Activated T-cell treated with anti-CD3 and anti-CD28 coated beads for 48 hours (primary cell): ENCODE measurements at places on chromosomes 2 and 18.

DNA sequence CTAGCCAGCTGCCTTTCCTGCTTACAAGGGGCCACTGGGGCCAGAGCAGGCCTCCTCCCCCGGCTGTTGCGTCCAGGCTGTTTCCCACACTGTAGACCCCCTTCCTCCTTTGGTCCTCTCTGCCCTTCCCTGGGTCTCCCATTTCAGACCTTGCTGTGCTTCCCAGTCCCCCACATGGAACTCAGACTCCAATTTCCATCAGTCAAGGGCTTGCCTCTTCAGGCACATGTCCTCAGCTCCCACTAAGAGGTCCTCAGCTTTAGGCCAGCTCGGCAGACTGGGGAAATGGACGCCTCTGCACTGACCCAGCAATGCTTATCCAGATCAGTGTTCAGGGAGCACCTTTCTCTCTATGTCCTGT, 98.0 kb upstream of the BZW1 start:
- DNase-seq, result peak; percentile 23

DNA sequence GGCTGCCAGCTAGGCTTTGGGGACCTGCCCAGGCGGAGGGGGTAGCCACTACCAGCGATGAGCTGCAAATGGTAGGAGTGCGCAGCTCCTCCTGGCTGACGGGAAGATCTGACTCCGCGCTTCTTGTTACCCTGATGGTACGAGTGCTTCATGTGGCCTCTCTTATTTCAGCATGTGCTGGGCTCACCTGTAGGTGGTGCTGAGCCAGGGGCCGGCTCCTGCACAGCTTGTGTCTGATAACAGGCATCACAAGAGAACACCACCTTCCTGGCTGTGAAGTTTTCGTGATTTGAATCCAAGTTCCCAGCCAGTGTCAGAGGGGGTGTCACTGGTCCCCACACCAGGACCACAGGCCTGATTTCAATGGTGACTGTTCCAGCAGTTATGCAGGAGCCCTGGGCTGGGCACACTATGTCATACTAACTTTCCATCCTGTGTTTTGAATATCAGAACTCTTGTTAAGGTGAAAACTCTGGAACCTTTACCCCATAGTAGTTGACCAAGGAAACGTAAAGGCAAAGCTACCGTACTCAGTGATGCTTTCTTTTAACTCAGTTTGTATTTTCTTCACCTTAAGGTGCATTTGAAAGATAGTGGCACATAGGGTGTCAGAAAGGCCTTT, 28.0 kb downstream of the APCDD1 start:
- DNase-seq, result no peak

DNA sequence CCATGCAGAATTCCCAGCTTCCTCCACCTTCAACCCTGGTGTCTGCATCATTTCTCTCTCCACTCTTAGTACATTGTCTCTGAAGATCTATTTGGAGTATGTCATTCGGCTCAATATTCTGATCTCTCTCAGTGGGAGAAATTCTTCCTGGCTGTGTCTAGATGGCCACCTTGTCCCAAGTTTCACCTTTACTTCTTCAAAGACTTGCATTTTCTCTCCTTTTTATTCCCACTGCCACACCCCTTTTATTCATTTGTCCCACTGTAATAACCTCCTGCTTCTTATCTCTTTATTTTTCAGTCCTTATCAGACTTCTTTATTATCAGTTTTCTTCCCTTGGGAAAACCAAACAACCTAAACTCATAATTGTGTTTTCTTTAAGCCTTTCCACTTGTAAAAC, 54.3 kb upstream of the CERS6 start:
- no peak for DNase-seq

DNA sequence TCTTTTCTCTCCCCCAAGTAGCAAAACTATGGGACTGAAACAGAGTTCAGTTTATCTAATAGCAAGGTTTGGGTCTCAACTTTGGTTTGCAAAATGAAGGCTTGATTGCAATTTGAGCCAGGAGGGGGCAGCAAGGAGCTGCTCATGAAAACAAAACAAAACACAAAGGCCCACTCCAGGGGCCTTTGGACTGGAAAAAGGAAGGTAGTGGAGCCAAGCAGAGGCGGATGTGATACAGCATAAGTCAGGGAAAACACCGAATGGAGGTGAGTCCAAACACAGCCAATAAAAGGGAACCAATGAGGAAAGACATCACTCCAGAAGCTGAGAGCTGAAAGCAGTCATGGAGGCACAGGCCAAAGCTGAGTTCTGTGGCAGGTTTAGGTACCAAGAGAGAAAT, 799.7 kb upstream of the ACVR2A start:
- peak; percentile 23 for DNase-seq

DNA sequence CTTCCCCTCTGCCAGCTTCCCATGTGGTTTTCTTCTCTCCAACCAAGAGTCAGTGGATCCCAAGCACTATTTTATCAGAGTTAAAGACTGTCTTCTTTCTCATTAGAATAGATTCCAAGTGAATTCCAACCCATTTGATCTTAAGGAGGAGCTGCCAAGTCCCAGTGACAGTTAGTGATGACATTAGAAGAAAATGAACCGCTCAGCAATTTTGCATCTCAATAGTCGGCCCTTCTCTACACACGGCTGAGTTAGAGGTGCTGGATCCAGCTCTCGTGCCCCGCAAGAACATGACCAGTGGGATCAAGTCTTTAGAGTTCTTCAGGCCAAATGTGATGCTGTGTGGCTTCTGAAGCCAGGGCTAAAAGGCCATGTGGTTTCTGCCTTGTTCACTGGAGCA, 132.6 kb downstream of the SH3BP4 start:
- DNase-seq, result no peak

GRCh38 chr2:163264341-163264740, 425.8 kb upstream of the KCNH7 start:
- no peak for DNase-seq

- no peak for DNase-seq
These were observed 706.1 kb upstream of the HS6ST1 start for GRCh38 chr2:129024796-129025195.

DNA sequence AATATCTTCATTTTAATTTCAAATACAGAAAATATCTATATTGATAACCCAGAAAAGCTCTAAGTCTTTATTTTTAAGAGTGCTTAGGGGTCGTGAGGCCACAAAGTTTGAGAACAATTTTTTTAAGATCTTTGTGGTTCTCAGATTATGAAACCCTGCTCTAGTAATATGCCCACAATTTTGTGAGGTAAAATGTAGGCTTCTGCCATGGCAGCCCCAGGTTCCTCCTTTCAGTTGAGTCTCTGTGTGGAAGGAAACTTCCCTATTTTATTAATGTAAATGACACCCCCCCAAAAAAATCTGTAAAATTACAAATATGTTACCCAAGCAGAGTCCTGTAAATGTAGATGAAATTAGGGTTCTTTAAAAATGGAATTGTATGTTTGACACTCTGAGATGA, 600.5 kb downstream of the SATB2 start:
- DNase-seq, result no peak

GRCh38 chr2:144471305-144472045, 48.4 kb downstream of the ZEB2 start:
- no peak for DNase-seq

DNA sequence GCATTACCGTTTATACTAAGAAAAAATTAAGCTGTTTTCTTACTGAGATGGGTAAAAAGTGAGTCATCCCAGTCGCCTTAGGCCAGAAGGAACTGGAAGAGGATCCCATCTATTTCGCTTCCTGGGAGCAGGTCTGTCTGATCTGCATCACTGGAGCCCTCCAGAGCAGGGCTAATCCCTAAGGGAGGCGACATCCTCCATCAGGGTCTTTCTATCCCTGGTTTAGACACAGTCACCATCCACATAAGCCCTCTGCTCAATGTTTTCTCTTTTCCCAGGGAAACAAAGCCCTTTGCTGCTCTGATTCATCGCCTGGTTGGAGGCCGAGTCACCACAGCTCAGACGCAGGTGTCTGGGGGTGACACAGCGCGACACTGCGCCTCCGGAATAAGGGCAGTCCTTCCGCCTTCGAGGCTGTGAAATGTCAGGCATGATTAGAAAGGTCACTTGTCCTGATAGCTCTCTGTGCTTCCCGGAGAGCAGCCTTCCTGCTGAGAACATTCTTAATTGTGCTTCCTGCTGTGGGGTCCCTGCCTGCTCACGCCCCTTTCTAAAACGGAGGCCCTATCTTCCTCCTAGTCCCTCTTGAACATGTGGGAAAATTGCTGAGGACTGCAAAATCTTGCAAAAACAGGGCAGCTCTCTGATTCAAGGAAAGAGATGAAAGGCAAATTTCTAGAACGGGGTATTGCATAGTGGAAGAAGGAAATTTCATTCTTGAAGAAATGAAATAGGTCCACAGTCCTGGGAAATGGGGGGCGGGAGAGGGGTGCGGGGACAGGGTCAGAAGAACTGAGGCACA, 56.3 kb downstream of the MARCHF4 start:
- no peak for DNase-seq

DNA sequence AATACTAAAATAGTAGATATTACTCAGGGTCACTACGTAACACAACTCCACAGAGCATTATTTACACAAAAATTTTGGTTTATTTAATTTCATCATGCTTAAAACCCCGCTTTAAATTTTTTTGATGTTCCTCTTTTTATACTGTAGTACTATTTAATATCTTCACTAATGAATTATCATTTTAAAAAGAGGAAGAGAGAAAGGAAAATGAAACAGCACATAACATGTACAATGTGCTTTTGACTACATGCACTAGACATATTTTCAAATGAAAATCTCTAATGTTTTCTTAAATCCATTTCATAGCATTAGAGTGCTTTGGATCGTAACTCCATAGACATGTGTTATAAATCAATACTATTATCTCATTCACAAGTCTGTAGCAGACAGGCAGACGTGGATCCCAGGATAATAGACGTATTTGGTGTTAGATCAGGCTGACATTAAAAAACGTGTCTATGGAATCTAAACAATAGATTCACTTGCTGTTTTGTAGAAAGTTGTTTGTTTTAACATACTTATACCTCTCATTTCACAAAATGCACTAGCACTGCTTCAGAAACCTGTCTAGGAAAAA, 897.0 kb downstream of the CPS1 start:
- DNase-seq, result no peak

GRCh38 chr2:200640901-200641300, 55.1 kb downstream of the AOX1 start:
- DNase-seq, result no peak

DNA sequence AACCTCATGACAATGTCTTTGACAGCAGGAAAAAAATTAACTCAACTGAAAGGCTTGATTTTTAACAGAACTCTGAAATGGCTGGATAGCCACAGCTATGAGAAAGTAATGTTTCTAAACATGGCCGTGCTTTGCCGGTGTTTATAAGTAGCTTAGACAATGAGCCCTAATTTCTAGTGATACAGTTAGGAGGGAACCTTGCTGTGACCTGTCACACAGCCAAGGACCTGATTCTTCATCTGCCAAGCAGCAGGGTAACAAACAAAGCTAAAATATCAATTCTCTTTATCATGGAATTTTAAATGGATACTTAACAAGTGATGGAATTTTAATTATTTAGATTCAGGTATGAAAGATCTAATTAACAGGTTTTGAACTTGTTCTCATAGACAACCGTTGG, 24.3 kb upstream of the DYNC2LI1 start:
- no peak for DNase-seq

GRCh38 chr18:1652018-1652417, 747.3 kb downstream of the ADCYAP1 start:
- DNase-seq, result no peak
